ENCODE measurements at places on chromosomes 11 and 22.

- DNase-seq: no peak
Observed at GRCh38 chr11:102396708-102397563, 49.9 kb downstream of the BIRC2 start.

DNA sequence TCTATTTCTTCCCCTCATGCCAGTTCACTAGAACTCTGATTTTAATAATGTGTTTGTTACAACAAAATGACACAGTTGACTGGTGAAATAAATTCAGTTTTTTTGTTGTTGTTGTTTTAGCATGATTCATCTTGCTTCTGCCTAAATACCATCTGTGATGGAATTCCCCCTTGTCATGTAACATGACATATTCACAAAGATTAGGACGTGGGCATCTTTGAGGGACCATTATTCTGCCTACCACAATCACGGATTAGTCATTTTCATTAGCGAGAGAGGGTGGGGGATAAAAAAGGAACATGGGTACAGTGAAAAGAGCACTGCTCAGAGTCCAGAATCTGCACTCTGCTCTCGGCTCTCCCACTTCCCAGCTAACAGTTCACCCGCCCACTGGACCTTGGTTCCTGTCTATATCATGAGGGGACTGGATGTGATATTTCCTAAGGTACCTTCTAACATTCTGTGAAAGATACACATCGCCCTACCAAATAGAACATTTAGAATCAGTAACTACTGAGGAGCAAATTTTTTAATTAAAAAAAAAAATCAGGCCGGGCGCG is 11.3 kb downstream of the HTATIP2 start:
- no peak for DNase-seq

GRCh38 chr11:44519989-44520737 is 45.3 kb upstream of the CD82 start:
- DNase-seq: no peak

DNA sequence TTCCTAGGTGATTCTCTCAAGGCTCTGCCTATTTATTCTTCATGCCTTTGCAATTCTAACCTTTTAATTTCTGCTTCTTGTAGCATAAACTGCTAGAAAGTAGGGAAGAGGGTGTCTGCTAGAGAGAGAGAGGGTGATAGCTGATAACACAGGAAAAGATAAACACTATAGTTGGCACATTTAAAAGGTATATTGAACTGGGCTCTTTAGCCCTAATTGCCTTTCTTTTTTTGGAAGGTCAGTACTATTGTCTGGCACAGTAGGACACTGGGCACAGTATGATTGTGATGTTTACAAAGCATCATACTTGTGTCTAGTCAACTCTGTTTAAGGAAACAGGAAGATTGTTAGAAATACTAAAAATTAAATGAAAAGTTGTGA is 33.3 kb downstream of the TEAD1 start:
- no peak for DNase-seq

DNA sequence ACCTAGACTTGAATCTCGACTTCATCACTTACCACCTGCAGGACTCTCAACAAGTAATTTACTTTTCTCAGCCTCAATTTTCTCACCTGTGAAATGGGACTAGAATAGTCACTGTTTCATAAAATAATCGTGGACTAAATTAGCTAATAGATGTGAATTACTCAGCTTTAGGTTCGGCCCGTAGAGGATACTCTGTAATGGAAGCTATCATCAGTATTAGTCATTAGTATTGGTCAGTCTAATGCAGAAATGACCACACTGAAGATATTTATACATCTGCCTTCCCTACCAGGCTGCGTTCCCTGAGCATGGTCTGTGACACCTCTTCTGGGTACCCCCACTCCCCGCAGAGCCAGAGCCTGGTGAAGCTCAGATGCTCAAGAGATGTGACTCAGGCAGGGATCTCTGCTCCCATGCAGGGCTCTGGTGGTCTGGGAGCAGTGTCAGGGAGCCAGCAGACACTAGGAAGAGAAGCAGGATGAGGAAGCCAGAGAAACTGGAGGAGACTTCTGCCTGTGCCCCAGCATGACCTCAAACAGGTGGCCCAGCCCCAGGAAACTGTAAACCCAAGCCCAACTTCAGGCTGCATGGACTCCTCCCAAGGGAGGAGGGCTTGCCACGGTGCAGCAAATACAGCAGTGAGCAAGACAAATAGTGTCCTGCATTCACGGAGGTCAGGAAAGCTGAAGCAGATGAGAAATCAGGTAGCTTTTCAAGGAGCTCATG is 88.0 kb upstream of the E2F8 start:
- DNase-seq: no peak

- DNase-seq: peak; percentile 70
Observed at GRCh38 chr11:82533628-82534327, 199.9 kb downstream of the FAM181B start.

DNA sequence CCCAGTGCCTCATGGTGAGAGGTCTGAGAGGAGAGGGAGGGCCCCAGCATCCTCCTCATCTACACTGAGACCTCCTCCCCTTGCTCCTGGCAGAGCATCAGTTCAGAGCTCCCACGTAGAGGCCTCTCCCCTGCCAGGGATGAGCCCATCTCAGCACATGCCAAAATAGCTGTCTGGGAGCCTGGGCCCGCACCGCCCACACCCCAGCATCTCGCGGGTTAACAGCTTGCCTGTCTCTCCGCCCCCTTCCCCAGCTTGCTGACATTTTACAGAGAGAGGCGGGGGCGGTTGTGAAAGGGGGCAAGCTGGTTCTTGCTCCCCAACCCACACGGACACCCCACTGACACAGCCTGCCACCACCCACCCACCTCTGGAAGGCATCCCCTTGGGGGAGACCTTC is 6.4 kb downstream of the DGKZ start:
- DNase-seq: no peak

- DNase-seq: no peak
Observed at GRCh38 chr11:121140369-121140768, 39.3 kb downstream of the TECTA start.

- no peak for DNase-seq
Observed at GRCh38 chr22:44891791-44892190, 118.0 kb downstream of the PHF21B start.

- DNase-seq: no peak
Observed at GRCh38 chr11:108958368-108959104, 293.7 kb downstream of the DDX10 start.

DNA sequence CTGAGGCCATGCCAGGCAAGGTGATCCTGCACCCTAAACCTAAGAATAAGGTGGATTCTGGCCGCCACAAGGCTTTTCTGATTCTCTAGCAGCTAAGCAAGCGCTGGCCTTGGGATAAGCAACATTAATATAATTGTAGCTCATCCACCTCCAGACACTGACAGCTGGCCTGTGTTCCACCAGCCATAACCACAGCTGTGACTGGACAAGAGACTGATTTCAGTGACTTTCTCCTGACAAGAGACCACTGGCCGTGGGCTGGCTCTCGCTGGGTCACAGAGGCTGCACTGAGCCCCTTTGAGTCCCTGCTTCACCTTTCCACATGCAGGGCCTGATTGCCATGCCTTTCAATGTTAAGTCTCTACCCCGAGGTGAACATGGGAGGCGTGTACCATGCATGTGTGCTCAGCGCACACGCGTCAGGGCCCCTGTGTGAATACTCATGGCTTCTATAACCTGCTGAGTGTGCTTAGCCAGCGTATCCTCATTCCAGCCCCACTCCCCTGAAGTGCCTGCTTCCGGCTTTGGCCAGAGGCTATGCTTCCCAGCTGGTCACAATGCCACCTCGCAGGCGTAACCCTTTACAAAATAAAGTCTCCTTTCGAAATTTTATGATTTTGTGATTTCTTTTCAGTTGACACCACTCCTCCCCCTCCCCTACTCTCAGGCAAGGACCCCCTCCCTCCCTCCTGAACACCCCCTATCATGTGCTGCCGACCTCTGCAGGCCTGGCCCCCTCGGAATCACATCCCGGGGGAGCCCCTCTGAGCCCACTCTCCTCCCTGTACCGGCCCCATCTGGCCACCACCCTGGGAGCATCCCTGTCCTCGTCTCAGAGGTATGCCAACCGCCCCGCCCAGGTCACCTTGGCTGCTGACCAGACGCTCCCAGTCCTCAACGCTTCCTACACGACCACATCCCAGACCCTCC is 128.1 kb downstream of the CTTN start:
- DNase-seq: no peak

DNA sequence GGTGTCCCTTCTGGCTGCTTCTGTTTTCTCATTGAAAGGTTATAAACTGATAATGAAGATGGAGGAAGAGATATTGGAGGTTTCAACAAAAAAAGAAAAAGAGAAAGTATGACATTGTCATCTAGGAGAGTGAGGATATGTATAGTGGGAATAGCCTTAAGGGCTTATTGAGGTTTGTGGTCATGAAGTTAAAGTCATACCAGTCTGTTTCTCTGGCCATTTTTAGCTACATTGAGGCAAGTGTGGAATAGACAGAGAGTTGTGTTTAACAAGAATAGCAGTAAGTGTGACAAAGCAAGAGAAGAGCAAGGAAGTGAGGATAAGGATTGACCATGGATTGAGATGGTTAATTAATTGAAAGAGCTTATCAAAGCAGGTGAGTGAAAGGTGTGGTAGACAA is 110.4 kb downstream of the ELP4 start:
- no peak for DNase-seq

DNA sequence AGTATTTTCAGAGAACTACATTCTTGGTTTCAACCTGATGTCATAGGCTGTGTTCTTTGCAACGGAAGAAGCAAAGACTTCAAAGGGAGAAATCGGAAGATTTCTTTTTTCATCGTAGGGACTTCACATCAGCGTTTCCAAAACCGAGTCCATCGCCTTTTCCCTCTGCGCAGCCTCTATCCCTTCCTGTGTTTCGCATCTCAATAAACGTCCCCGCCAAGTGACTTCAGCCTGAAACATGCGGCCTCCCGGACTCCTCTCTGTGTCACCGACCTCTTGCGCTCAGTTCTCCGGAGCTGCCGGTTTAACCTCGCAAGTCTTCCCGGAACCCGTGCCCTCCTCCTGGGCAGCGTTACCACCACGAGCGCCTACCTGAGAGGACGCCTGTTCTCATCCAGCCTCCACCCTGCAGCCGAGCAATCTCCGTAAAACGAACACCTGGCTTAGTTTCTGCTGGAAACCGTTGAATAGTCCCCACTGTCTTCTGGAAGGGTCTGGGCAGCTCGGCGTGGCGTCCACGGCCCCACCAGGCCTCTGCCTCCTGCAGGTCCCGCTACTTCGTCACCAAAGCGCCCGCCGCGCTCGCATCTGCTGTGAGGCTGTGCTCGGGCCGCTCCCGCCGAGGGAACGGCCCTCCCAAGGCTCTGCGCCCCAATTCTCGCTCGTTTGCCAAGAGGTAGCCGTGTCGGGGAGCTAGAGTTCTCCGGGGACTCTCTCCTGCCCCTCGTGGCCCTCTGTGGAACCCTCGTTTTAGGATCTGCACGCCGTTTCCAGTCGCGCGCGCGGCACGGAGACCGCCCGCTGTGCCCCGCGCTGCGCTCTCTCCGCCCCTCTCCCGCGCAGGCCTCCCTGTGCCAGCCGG is at the start of gene GLB1L3:
Gene GLB1L3, plus strand, starts transcription at position 846 of the 862 bp plus-strand sequence. CDS start 362 bp downstream, outside the sequence.
- no peak for DNase-seq

DNA sequence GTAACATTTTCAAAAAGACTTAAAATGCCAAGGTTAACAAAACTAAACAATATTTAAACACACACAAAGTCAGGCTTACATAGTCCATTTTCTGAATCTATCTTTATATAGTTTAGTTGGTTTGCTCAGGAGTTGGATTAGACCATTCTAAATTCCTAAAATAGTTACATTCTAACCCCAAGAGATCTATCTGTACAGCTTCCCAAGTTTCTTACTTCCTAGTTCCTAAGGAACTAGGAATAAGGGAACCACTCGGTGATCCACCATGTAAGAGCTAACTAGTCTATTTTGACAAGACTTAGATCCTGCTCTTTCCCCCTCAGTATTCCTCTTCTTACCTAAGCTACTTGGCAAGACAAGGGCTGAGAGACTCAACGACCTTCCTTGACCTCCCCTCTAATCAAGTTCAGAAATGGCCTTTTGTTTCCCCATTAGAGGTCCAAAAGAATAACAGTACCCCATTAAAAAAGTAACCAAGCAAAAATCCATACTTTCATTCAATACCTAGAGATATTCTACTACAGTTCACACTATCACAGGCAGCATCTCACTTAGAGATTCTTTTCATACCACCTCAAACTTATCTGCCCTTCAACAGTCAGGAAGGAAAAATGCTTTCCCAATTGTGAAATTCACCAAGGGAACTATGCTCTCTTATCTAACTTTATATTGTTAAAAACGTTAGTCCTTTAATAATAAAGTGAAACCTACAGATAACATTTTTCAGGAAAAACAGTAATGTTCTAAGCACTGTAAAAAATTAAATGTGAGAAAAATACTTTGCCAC is 253.1 kb downstream of the TTC28 start:
- DNase-seq: no peak

DNA sequence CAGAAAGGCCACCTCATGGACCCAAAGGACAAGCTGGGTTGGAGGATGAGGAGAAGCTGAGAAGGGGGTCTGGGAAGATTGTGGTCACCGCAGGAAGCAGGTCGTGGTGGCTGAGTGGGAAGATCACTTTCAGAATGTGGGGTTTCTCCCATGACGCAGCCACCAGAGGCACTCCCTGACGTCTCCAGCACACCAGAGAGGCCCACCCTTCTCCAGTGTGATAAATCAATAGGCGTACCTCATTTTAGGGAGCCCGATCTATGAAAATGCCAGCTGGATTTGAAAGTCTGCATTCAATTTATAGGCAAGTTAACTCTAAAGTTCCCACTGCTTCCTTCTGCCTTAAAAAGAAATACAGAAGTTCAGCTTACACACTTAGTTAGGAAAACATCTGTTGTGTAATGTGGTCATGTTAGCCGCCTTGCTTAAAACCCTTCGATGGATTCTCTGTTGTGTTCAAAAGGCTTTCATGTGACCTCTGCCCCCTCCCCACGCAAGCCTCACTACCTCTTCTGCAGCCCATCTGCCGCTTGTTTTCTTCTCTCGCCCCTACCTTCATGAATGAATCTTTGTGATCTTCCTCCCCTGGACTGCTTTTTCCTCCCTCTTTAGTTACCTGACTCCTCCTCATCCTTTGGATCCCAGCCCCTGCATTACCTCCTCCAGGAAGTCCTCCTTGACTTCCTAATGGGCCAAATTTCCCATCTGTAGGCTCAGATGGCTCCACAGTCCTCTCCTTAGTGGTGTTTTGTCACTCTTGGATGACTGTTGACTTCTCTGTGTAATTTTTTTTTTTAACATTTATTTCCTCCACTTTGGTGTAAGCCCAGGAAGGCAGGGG is 10.7 kb downstream of the TSPAN18 start:
- DNase-seq: no peak

DNA sequence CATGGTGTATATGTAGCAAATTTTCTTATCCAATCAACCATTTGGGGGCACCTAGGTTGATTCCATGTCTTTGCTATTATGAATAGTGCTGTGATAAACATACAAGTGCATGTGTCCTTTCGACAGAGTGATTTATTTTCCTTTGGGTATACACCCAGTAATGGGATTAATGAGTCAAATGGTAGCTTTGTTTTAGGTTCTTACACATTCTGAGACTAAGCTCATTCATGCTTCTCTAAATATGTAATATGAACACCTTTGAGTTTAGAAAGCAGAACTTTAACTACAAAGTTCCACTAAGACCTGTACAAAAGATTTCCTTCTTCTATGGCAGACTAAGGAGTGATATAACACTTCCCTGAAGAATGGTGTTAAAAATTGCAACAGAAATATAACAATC is 627.0 kb downstream of the KCNA4 start:
- no peak for DNase-seq

Measured in NCI-H187 treated with DMSO at 0.1 percent for 48 hours (cell line).